Erythroblast (primary cell): ENCODE measurements at places on chromosomes 4 and X.

- DNase-seq, result no peak
Observed at GRCh38 chr4:84024405-84024804, 474.7 kb downstream of the NKX6-1 start.

DNA sequence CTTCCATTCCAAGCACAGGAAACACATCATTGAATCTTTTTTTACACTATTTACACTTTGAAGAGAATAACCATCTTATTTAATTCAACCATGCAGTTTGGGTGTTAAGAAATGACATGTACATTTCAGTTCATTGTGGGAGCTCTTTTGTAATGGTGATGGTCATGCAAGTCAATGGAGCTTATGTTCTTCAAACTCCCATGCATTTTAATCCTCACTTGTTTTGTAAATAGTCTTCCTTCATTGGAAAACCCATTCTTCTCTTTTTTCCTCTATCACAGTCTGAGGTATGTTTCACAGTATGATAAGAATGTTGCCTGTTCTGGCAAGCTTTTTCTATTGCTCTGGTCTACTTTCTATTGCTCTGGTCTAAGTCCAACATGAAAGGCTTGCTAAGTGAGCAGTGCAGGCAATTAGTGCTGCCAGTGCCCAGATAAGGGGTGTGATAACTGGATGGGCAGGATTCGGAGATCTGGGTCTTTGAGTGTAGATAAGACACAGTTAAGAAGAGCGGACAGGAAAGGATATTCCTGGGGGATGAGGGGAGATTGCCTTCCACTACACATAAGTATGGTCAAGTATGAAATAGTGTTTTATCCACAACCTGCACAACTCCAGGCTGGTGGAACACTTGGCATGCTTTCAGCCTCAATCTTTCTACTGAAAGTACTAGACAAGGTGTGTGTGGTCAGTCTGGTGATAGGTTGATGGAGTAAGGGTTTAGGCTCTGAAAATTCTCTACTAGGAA lies 17.1 kb downstream of the AFP start:
- no peak for DNase-seq

DNA sequence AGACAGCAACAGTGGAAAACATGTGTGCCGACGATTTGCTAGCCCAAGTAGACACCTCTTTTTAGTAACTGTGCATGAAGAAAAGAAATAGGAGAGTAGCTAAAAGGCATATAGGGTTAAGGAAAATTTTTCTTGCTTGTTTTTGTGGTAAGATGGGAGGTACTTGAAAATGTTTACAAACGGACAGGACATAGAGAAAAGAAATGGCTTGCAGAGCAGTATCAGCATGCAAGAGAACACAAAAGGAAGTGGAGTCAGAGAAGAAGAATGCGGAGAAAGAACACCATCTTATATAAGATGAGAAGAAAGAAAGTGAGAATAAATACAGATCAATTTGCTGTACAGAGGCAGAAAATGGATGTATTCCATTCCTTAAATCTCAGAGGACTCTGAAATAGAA lies 263.7 kb upstream of the ETNPPL start:
- DNase-seq, result no peak

DNA sequence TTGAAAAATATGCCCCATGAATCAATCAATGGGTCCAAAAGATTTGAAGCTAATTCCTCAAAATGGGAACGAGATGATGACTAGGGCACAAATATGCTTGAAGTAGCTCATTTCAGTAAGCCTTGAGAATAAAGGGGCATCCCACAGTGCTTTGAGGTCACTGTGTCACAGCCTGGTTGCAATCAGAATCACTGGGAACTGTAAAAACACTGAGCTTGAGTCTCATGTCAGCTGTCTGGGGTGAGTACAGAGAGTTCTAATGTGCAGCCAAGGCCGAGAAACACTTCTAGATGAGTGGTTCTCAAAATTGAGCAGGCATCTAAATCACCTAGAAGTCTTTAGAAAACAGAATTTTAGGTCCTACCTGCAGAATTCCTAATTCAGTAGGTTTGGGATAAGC lies 120.5 kb upstream of the EGFL6 start:
- DNase-seq, result no peak

- DNase-seq, result no peak
Observed at GRCh38 chr4:123024710-123025109, 102.3 kb upstream of the NUDT6 start.

GRCh38 chr4:82733636-82734035 lies 65.0 kb downstream of the SCD5 start:
- DNase-seq, result no peak

DNA sequence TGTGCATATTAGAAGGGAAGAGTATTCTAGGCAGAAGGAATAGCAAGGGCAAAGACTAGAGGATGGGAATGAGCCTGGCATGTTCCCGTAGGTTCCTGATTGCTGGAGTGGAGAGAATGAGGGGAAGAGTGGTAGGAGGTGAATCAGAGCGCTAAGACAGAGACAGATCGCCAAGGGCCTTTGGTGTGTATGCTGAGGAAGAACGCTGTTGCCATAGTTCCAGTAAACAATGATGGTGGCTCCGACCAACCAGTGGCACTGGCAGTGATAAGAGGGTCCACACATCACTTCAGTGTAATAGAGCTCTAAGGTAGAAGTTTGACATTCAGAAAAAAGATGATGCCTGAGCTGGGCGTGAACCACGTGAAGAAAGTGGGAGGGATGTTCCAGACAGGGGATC lies 966 bp downstream of the TBC1D25 start:
- no peak for DNase-seq

- DNase-seq, result no peak
Observed at GRCh38 chr4:93870876-93871458, 42.4 kb downstream of the ATOH1 start.
